AG09309 (cell line): ENCODE measurements at places on chromosomes 5 and 9.

GRCh38 chr5:40914835-40915234 lies 5.5 kb downstream of the C7 start:
- no peak for DNase-seq

GRCh38 chr9:121601194-121601593 lies 50.2 kb upstream of the DAB2IP start:
- no peak for DNase-seq

DNA sequence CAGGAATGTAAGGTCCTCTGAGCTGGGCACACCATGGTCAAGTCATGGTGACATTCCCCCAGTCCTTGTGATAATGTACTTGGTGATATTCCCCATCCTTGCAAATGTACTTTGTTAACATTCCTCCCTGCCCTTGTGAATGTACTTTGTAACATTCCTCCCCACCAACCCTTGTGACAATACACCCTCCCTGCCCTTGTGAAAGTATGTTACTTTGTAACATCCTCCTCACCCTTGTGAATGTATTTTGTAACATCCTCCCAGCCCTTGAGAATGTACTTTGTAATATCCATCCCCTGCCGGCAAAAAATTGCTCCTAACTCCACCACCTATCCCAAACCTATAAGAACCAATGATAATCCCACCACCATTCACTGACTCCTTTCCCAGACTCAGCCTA lies 53.3 kb downstream of the RAPGEF6 start:
- no peak for DNase-seq

DNA sequence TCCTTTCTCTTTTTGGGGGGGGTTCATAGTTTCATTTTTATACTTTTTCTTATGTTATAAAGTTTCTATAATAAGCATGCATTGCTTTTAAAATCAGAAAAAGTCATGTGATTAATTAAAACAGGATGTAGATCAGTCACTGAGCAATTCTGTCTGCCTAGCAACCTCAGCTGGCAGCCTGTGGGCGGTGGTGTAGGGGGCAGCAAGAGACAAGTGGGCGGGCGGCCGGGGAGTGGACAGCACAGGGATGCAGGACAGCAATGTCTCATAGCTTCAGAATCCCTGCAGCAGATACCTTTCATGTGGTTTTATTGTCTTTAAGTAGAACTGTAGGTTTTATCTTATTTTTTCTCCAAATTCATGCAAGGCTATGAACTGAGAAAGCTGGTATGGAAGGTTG lies 101.9 kb upstream of the S1PR3 start:
- DNase-seq: no peak

- no peak for DNase-seq
Measured at GRCh38 chr9:89807682-89808075, 202.9 kb downstream of the GADD45G start.

DNA sequence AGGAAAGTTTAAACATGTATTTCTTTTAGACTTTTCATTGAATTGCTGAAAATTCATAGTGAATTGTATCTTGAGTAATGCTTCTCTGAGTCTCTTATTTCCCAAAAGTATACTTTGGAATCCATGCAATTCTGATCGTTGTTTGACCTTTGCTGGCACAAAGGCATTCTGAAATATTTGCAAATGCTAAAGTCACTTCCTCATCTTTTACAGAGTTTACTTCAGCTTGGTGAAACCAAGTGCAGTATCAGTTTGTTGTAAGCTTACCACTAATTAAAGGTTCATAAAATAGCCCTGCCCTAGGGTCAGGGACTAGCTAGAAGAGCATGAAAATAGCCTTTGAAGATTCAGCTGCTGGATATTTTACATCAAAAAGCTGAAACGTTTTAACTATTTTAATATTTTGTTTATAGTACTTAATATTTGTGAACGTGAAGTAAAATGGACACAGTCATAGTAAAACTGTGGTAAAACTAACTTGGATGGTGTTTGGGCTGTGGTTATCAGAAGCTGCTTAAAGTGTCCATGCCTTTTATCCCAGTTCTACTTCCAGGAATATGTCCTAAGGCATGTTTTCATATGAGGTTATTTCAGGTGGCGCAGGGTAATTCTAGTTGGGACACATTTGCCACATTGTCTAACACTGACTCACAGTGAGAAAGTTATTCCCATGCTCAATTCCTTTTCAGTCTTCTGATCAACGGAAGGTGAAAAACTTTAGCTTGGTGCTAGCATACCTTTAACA lies 45.3 kb downstream of the SLC22A5 start:
- DNase-seq: no peak

DNA sequence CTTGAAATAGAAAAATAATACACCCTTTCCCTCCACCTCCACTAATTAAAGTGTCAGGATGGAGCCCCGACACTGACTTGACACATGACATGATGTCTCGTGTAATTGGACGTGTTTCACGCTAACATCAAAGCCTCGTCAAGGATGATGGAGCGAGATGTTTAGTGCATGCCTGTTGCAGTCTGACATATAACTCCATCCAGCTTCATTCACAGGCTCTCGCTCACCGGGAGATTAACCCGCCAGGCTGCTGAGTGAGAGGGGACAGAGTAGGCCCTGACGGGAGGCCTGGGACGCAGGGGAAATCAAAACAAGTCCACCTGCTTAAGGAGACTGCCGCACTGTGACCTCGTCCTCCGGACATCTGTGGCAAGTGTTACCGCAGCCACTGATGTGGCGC lies 263.5 kb downstream of the SLIT3 start:
- no peak for DNase-seq

GRCh38 chr5:108762660-108763059 lies 15.0 kb downstream of the FER start:
- no peak for DNase-seq

GRCh38 chr9:119818726-119819435 lies 449.6 kb upstream of the BRINP1 start:
- DNase-seq: no peak

DNA sequence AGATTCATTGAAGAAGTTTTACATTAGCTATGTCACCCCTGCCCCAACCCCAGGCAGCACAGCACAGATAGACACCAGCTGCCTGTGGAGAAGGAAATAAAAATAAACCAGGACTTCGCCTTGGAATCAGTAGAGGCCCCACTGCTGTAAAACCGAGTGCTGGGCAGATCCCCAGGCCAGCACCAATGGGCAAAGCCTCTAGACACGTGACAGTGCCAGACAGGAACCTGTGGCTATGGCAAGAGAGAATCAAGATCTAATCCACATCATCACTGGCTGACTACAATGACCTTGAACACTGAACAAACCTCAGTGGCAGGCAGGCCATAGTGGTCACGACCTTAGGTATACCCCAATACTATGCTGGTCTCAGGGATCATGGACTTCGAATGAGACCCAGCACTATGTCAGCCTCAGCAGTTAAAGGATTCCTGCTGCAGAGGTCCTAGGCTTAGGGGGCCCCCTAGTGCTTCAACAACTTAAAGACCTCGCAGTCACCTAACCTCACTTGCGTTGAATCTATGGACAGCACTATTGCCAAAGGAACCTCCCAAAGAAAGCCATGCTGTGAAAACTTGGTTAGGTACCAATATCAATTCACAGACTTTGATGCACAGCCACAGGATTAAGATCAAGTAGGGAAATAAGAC lies 2118.6 kb upstream of the C9orf72 start:
- no peak for DNase-seq

GRCh38 chr9:86034863-86035734 lies 64.3 kb downstream of the GOLM1 start:
- DNase-seq: no peak

DNA sequence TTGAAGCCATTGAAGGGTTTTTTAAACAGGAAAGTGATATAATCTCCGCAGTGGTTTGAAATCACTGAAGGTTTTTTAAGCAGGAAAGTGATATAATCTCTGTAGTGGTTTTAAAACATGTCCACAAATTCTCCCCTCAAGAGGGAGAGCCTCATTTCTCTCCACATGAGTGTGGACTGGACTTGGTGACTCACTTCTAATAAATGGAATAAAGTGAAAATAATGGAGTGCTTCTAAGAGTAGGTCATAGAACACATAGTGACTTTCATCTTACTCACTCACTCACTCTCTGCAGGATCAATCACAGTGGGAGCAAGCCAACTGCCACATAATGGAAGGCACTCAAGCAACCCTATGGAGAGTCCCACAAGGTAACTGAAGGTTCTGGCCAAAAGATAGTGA lies 12.0 kb downstream of the CTNNAL1 start:
- DNase-seq: peak; percentile 57

DNA sequence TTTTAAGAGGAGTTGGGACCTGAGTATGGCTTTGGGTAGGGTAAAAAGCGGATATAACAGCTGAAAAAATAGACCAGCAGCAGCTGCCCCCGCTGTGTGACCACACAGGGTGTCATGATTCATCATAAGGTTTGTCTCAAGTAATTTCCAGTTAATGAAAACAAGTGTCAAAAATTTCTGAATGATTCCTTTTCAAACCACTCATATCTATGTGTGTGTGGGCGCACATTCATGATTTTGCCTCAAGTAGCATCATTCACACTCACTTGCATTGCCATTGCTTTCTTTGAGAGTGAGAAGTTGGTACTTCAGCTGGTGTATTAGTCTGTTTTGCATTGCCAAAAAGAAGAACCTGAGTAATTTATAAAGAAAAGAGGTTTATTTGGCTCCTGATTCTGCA lies 12.1 kb upstream of the TNFAIP8 start:
- no peak for DNase-seq

- no peak for DNase-seq
Measured at GRCh38 chr5:148653836-148654781, at the start of gene HTR4. HTR4 (minus strand) TSS chr5:148654527; CDS start chr5:148637014, 17,513 bp downstream.

- DNase-seq: no peak
Measured at GRCh38 chr5:116446356-116447005, 128.1 kb downstream of the SEMA6A start.

DNA sequence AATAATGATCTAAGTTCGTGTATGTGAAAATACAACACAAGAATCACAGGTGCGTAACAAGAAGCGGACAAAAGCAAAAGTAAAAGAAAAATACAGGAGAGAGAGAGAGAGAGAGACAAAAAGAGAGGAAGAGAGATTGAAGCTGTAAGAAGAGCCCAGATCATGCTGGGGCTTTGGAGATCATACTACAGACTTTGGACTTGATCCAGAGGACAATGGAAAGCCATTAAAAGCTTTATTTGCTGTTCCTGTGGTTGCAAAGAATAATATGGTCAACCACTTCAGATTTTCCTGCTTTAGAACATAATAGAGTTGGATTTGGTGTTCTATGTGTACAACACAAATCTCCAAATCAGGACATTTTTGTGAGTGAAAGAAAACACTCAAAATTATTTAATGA lies 561.4 kb downstream of the CAAP1 start:
- DNase-seq: no peak

- DNase-seq: no peak
Measured at GRCh38 chr5:141877356-141878185, 639 bp downstream of the PCDH1 start.

DNA sequence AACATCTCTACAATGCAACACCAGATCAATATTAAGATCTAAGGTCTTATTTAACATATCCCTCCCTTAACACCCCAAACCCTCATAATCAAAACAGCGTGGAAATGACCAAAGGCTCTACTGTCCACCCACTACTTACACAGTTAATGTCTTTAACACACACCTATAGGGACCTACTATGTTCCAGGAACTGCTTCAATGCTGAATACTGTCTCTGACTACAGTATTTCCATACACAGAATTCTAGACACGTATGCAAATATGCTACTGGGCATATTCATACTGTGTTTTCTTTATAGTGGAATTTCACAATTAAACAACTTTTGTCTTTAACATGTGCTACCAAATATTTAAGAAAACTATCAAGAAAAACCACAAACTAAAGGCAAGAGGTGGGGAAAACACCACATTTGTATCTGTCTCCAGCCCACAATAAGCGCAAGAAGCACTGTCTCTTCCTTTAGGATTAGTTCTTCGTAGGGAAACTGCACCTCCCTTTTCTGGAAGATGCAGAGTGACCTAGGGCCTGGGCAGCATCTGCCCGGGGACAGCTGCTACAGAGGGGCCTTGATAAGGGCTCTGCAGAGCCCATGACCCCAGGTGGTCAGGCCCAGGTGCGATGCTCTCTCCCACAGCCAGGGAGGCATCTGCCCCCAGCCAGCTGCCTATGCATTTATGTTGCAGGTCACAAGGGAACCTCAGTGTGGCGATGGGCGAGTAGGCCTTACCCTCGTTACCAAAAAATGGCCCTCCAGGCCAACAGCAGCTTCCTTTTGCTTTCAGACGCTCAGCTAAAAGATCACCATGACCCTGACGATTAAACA lies 55.2 kb downstream of the PSMB7 start:
- DNase-seq: no peak

DNA sequence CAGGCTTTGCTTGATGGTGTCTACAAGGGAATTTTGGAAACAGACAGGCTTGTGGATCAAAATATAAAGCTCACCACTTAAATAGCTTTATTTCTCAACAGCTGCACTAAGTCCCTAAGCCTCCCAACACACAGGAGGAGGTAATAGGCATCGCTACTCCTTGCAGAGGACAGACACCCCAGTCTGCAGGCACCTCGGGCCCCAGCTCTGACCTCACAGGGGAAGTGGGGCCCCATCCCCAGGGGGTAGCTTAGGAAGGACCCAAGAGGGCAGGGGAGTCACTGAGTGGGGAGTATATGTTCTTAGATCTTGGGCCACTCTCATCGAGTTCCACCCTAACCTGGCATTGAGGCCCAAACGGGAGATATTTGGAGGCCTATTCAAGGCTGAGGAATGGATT lies 66.7 kb upstream of the XPA start:
- DNase-seq: no peak

DNA sequence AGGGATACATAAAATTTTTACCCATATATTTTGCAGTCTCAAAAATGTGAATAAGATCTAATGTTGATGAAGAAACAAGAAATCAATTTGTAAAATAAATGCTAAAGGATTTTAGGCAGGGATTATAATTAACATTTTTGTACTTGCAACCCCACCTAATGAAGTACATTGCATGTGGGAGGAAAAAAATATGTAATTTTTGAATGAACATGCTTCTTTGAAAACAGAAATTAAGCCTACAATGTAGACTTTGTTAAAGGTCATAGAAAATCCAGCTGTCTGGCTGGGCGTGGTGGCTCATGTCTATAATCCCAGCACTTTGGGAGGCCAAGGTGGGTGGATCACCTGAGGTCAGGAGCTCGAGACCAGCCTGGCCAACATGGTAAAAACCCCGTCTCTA lies 15.6 kb downstream of the SLC27A6 start:
- DNase-seq: no peak

DNA sequence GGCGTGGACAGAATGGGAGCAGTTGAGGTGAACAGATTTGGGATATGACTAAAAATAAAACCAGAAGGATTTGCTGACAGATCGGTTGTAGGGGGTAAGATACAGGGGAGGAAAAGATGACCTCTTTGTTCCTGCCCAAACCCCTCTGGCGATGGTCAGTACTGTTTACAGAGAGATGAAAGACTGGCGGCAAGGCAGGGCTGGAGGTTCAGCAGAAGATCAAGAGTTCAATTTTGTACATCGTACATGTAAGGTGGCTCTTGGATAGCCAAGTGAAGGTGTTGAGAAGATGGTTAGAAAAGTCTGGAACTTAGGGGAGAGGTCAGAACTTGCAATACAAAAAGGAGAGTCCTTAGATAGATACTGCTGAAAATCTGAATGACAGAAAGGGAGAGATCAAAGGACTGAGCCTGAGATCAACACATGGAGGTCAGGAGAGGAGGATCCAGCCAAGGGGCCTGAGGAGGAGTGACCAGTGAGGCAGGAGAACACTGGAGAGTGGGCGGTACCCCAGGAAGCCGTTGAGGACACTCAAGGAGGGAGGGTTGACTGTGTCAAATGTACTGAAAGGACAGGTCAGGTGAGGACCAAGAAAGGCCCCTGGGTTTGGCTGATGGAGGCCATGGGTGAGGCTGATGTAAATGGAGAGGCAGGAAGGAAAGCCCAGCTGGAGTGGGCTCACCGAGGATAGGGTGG lies 7.1 kb downstream of the IL4 start:
- DNase-seq: no peak

- peak; percentile 70 for DNase-seq
Measured at GRCh38 chr5:65172486-65173129, 309.1 kb downstream of the ADAMTS6 start.
